ENCODE measurements at places on chromosomes 4 and X.

DNA sequence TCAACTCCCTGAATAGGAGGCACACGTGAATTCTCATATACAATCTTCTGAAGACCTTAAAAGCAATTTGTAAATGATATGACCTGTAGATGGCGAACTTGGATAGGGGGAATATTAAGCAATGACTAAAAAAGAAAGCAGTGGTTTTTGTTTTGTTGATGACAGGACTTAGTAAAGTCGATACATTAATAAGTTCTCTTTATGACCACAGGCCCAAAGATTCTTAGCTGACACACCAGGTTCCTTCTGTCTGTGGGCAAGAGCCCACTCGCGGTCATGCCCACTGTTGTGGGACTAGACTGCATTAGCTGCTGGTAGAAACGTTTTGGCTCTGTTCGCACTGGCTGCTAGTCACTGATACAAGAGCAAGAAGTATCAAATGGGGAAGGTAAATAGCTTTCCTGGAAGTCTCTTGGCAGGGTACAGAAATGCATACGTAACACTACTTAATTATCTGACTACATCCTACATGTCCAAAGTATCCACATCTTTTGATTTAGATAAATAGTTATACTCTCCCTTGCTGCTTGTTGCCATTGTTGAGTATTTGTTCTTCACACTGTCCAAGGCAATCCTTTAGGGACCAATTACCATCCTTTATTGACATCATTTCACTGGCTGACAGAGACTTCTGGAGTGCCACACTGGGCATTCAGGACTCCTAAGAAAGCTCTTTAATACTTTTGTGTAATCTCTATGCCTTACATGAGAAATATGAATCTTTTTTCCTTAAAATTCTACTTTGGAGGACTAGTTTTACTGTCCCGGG is 31.0 kb downstream of the ALPK1 start:
- DNase-seq: peak; percentile 79

GRCh38 chrX:100645106-100645505 is 1.1 kb downstream of the SRPX2 start:
- DNase-seq: no peak

DNA sequence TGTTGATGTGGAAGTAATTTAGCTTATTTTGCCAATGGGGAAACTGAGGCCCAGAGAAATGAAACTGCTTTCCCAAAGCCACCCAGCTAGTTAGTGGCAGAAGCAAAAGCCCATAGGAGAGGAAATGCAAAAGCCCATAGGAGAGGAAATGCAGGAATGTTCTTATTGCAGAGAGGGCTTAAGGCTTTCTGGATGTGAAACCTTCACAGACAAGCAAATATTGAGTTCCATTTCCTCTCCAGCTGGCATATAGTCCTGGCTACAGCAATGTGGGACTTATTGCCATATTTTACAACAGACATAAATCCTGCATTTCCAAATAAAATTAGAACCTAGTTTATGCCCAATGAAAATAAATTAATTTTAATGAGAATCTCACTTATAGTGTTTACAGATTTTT is 69.7 kb downstream of the TMEM154 start:
- no peak for DNase-seq

GRCh38 chr4:119302073-119302832 is 19.7 kb downstream of the FABP2 start:
- no peak for DNase-seq

- DNase-seq: no peak
Measured at GRCh38 chr4:89468602-89469001, 161.0 kb upstream of the GPRIN3 start.

DNA sequence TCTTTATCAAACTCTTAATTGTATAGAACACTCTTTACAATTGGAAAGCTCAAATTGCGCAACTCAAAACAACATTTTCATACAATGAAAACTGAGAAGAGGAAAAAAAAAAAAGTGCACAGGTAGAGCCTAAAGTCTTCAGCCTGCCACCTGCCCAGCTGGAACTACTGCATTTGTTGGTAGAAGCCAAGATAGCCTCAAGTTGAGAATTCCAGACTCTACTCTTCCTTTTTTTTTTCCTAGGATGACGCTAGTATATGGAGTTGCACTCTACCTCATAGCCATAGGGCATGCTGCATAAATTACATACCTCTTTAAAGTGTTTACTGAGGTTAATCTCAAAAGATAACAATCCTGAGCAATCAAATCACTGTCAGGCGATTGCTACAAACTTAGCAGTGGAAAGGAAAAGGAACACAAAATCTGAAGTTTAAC is 13.6 kb downstream of the ABCG2 start:
- DNase-seq: no peak

GRCh38 chr4:24813732-24814131 is 18.4 kb downstream of the SOD3 start:
- no peak for DNase-seq

DNA sequence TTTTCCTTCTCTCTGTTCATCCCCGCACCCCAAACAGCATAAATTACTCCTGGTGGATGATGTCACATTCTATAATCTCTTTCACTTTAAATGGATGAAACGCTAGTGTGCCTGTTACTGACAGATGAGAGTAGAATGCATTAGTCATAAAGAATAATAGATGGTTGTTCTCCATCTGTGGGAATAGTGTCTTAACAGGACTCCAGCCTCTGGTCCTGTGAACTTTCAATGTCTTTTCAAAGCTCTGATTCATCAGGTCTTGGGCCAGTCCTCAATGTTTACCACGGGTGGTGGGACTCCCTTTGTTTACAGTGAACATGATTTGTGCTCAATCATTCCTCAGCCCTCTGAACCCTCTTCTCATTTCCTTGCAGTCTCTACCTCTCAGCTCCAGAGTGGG is 182.6 kb downstream of the GABRB1 start:
- peak; percentile 87 for DNase-seq

- peak; percentile 30 for DNase-seq
Measured at GRCh38 chrX:2640436-2641150, 50.5 kb upstream of the CD99 start.

- DNase-seq: peak; percentile 77
Measured at GRCh38 chrX:9337046-9337445, 127.8 kb upstream of the TBL1X start.

- DNase-seq: no peak
Measured at GRCh38 chr4:37928426-37929416, 31.5 kb upstream of the PTTG2 start.

DNA sequence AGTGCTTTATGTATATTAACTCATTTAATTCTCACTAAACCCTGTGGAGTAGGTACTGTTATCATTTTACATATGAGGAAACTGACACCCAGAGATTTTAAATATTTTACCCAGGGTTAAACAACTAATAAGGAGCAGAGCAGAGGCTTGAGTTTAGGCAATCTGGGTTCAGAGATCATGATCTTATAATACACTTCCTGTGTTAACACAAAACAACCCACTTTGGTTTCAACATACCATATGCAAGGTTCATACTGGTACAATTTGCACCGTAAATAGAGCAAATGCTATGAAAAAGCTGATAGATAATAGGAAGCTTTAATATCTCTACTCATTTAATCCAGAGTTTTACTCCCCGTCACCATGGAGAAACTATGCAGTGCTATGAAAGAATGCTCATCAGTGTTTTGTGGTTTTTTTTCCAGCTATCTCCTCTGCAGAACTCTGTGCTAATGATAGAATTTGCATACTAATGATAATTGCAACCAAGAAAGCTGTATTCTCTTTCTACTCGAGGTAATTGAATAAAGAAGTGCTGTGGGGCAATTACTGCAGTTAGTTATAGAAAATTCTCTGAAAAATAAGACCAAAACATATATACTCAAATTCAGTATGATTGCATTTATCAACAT is 138.8 kb upstream of the MAP9 start:
- no peak for DNase-seq

GRCh38 chr4:187160486-187160885 is 436.8 kb upstream of the FAT1 start:
- DNase-seq: no peak

GRCh38 chrX:98607739-98608138 is 1724.0 kb downstream of the RPA4 start:
- DNase-seq: no peak

GRCh38 chr4:105594099-105595010 is 41.9 kb downstream of the ARHGEF38 start:
- no peak for DNase-seq

DNA sequence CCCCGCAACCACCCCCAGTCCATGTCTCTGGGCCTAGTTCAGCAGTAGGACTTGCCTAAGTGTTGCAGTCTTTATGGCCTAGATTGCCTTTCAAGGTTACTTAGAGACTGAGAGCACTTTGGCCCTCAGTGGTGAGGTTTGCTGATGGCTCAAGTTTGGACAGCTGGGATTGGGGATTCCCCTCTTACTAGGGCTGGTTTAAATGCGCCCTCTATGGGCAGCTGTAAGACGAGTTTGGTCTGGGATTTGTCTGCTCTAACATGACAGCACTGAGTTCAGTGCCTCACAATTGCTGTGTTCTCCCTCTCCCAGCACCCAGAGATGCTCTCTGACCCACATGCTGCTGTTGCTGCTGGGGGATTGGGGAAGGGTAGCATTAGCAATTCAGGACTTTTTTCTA is 23.1 kb downstream of the DACH2 start:
- peak; percentile 2 for DNase-seq

DNA sequence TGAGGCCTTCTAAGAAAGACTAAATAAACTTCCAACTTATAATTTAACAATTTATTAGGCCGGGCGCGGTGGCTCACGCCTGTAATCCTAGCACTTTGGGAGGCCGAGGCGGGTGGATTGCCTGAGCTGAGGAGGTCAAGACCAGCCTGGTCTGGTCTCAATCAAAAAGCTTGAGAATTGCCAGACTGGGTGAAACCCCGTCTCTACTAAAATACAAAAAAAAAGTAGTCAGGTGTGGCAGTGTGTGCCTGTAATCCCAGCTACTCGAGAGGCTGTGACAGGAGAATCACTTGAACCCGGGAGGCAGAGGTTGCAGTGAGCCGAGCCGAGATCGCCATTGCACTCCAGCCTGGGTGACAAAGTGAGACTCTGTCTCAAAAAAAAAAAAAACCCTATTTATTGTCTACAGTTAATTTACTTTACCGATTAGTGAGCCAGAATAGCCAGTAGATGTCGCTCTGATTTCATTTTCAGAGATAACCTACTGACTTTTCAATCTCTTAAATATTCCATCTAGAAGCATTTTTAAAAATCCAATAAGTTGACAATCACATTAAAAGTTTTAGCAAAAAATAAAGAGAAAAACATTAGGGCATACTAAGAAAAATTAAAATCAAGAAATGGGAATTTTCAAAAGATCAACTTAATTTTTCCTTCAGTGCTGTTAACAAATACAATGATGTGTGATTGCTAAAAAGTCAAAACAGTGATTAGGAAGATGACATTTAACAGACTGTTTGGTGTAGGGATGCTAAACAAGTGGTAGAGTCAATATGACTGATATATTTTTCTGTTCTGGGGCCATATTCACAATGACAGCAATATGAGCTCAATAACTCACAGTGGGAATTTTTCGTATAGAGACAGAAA is 4.3 kb upstream of the SHROOM3 start:
- peak; percentile 80 for DNase-seq

DNA sequence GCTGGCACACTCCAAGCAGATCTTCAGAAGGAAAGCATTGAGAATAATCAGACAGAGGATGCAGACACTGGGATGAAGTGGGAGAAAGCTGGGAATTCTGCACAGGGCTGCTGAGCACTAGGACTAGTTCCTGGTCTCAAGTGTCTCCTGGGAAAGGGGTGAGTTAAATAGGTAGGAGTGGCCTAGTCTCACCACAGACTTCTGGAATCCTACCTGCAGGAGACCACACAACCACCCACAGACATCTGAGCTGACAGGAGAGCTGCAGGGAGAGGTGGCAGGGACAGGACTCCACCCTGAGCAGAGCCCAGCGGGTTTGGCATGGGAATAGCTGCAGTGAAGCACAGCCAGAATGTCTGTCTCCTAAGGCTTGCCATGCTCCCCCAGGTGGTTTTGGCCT is 95.1 kb upstream of the GALNTL6 start:
- DNase-seq: no peak

GRCh38 chr4:23789762-23790161 is 100.1 kb downstream of the PPARGC1A start:
- DNase-seq: peak; percentile 38

GRCh38 chr4:136742333-136742732 is 790.0 kb downstream of the PCDH18 start:
- peak; percentile 55 for DNase-seq

- DNase-seq: peak; percentile 15
Measured at GRCh38 chr4:155822572-155822971, 43.5 kb downstream of the ASIC5 start.

- no peak for DNase-seq
Measured at GRCh38 chrX:54435121-54435520, 5.1 kb upstream of the TSR2 start.

DNA sequence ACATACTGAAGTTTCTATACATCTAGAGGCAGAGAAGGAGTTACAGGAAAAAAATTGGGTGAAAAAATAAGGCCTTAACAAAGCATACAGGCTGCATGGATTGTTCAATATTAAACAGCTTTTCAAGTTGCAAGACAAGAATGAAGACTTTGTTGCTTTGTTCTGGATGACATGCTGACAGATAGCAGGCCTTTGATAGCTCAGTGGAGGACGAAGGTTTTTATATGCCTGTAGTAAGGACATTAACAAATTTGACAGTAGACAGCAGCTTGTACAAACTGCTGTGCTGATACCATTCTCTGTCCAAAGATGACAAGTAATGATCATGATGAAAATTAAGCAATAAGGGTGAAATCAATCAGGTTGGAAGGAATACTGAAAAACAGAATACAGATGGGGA is 309.9 kb downstream of the NKX6-1 start:
- no peak for DNase-seq

DNA sequence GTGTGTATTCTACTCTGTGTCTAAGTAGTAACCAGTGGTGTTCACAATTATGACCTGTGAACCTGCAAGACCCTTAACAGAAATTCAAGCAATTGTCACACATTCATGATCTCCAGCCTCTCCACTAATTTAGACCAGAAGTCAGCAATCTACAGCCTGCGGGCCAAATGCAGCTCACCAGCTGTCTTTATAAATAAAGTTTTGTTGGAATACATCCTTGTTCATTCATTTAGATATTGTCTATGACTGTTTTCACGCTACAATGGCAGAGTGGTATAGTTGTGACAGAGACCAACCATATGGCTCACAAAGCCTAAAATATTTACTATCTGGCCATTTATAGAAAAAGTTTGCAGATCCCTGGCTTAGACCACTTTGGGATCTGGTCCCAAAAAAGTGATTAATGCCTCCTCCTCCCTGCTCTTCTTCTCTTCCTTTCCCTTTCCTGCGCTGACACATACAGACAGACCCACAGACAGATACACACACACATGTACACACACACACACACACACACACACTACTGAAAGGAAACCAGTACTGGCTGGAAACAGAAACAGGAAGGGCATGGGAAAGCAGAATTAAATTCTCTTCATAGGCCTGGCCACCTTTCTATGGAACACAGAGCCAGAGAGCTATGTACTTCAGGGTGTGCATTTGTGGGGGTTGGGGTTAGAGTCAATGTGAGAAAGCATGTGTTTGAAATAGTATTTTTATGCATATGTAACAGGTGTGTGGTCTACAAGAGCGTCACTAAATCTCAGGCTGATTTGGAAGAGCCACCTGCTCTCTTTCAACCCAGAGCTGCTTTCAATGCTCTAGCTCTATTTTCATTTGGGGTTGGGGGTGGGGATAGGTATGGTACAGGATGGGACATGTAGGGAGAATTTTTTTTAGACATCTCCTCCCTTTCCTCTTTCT is 49.7 kb upstream of the TMEM164 start:
- DNase-seq: peak; percentile 9

- no peak for DNase-seq
Measured at GRCh38 chrX:13000301-13000811, 25.4 kb downstream of the TMSB4X start.
